ENCODE measurements at places on chromosomes 7 and 10. TPM values are rescaled to one million over a fixed set of nuclear protein-coding genes. Genes with fewer than 3 reads are reported as not detected.

GSTO2 gene
- 9.1 TPM for total RNA-seq

AKR1C3 gene
- 307 TPM for total RNA-seq

SLC39A12 gene
- not detected for total RNA-seq

MCMBP gene
- total RNA-seq: 24.4 TPM

LDB3 gene
- total RNA-seq: 1.3 TPM

SMIM30 gene
- total RNA-seq: 11.7 TPM

DNAJC12 gene
- 3.3 TPM for total RNA-seq

CXCL12 gene
- 6.7 TPM for total RNA-seq

ABCC2 gene
- total RNA-seq: 83.0 TPM

SLC26A5 gene
- not detected for total RNA-seq

CDH23 gene
- total RNA-seq: 3.6 TPM

AKR1C8 gene
- total RNA-seq: 0.53 TPM

MMRN2 gene
- total RNA-seq: 16.5 TPM

FBXO24 gene
- not detected for total RNA-seq

ZNF804B gene
- total RNA-seq: not detected

WDR91 gene
- 6.7 TPM for total RNA-seq

All from Peyer's patch (tissue), 4 donors.